ENCODE measurements at places on chromosomes 2 and 18. TPM values are rescaled to one million over a fixed set of nuclear protein-coding genes. Genes with fewer than 3 reads are reported as not detected.

DNA sequence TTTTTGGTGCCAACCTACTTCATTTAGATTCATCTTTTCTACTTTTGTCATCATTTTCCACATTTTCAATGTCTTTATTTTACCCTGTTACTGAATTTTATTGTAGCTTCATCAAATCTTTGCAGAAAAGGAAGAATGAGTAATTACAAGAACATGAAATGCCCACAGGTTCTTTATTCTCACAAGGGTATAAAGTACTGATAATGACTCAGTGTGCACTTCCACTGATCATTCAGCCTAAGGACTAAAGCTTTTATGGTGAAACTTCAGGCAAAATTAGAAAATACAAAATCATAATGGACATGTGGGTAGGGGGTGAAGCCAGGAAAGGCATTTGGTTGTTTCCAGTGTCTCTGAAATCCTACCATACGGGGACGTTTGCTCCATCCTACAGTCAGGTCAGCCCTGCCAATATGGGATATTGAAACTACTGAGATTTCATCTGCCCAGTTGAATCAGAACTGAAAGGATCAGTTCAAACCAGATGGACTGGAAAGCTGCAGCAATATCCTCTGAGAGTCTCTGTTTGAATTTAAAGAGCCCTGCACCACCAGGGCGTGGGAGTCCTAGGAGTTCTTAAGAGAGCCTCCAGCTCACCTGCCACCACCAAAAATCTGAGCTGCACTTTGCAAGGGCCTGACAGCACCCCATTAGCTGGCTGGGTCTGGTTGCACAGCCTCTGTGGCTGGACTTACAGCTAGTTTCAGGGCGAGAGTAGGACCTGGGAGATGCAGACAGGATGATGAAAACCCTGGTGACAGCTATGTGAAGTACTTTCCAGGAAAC is 390.4 kb downstream of the CMPK2 start:
- DNase-seq: no peak

The COL6A3 gene
- 637 TPM for total RNA-seq

The TBR1 gene
- 0.30 TPM for total RNA-seq

DNA sequence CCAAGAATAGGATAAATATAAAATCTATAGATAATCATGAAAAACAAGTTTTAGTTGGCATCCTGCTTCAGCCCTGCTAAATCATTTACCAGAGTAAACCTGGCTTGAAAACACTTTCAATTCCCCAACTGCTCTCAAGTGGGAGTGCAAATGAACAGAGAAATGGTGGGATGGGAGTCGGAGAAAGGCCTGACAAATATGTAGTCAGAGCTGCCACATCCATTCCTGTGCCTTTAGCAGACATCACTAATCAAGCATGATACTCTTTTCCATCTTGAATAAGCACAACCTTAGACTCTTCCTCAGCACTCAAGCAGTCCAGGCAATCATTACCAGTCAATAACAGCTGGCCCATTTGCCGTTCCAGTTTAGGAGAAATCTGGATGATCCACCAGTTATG is 101.3 kb downstream of the ANKRD44 start:
- DNase-seq: no peak

DNA sequence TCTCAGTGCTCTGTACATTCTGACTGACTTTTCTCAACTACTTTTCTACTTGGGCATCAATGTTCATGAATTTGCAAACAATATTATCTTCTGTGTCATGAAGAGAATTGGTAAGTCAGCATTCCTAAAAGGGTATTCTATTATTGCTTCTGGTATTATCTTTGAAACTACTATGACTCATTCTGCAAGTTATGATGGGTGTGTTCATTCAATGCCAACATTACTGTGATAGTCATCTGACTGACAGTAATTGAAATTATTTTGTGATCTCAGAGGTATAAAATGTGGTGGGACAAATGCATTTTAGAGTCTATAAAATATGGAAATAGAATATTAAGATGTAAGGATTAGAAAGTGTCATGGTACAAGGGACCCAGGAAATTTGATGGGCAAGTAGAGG is 736.0 kb upstream of the CELF4 start:
- DNase-seq: no peak

DNA sequence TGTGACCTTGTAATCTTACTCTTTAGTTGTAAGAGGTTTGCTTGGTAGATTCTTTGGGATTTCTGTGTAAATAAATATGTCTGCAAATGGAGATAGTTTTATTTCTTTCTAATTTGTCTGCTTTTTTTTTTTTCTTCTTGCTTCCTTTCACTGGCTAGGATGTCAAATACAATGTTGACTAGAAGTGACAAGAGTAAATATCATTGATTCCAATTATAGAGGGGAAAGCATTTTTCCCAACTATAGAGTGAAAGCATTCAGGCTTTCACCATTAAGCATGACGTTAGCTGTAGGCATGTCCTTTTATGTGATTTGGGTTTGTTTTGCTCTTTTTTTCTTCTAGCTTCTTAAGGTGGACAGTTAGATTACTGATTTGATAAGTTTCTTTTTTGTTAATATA is 191.5 kb downstream of the MCFD2 start:
- no peak for DNase-seq

The ADD2 gene
- 8.5 TPM for total RNA-seq

Measured in skin of body (tissue), 3 donors.